ENCODE measurements at places on chromosomes 7 and 10.

DNA sequence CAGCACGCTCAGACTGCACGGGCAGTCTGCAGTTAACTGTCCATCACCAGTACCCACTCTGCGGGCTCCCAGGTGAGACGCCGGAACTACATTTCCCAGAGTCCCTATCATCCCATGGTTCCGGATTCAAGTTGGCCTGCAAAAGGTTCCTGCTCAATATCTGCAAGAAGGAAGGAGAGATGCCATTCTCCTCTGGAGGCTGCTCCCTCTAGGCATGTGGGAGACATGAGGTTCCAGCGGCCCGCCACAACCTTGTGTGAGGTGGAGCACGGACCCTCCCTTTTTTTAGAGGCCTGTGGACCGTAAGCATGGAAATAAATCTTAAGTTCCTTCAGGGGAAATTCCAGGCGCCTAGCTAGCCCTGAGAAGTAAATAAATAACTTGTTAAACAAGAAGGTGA, 29.7 kb downstream of the NUP42 start:
- no peak for DNase-seq

DNA sequence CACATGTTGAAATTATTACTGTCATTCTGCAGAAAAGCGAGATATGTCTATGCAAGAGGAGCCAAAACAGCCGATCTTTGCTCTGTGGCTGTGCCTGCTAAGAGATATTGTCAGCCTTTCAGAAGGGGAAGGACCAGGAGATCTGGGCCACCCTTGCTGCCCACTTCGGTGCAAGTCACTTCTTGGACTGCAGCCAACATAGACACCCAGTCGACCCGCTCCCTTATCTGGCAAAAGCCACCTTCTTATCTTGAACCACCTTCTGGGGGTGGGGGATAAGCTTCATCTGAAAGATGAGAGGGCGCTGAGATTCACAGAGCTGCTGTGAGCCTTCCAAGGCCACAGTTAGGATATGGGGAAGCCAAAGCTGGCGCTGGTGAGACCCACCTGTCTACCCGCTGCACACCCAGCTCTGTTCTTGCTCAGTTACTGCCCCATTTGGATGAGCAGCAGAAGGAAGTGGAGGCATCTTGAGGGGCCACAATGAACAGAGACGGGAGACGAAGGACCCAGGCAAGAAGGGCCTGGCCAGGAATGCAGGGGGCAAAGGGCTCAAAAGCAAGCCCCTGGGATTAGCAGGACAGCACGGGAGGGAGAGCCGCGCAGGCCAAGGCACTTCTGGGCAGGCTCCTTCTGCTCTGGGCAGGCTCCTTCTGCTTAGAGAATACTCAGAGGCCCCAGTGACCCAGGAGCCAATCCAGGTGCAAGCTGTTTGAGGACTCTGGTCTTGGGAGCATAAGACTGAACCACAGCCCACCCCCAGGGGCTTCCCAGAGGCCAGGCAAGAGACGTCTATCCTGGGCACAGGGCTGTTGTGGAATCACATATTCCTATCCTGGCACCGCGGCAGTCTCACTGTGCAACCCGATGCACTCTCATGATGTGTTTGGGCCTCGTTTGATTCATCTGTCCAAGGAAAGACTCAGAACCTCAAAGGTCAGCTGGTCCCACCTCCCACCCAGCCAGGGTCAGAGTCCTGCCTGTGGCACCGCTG, 38.4 kb upstream of the NPFFR1 start:
- no peak for DNase-seq

GRCh38 chr7:92131764-92132330, 2.4 kb downstream of the CYP51A1 start:
- no peak for DNase-seq

GRCh38 chr10:63464402-63465292, 1.1 kb downstream of the JMJD1C start:
- no peak for DNase-seq

GRCh38 chr10:46516660-46517416, 39.6 kb downstream of the GPRIN2 start:
- no peak for DNase-seq

- DNase-seq: no peak
Measured at GRCh38 chr10:124698545-124699469, 45.4 kb downstream of the FAM53B start.

DNA sequence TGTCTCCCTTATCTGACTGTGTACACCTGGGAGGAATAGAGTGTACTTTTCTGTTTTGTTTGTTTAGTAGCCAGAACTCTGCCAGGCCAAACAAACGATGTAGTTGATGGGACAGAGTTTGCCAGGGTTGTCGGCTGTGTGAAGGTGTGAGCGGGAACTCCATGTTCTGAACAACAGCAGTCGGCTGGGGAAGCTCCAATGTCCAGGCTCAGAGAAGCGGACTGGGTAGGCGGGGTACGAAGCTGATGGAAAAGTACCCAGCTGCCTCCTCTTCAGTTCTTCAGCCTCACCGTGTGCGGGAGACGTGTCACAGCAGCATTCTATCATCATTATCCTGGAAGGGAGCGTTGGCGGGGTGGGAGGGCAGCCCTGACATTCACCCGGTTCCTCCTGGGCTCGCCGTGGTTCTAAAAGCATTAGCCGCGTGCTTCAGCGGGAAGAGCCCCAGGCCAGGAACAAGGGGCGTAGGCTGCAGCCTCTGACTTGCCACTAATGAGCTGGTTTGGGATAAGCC, 52.9 kb downstream of the PFKFB3 start:
- no peak for DNase-seq

All from stimulated activated CD4-positive, alpha-beta T cell treated with anti-CD3 and anti-CD28 coated beads, Interleukin-2, amount 100 ng/mL, for 48 hours (primary cell).